Activated T-helper 2 cell treated with anti-CD3 and anti-CD28 coated beads, Interferon-gamma antibody, Interleukin-2, Interleukin-4, amounts not matched to agents 10 μg/mL and 5 μg/mL and 100 μg/mL, durations not matched to agents 14 hours and 24 hours and 36 hours (primary cell): ENCODE measurements at places on chromosomes 5 and 9. TPM values are rescaled to one million over a fixed set of nuclear protein-coding genes. Genes with fewer than 3 reads are reported as not detected.

Gene OR2V2
- total RNA-seq: not detected in 2 replicates

Gene NR6A1
- 1.5 and 1.8 TPM in 2 replicates for total RNA-seq

Gene PALM2AKAP2
- 0.57 TPM in 1 of 2 replicates, not detected in the other for total RNA-seq

Gene HTR4
- total RNA-seq: not detected in 2 replicates

Gene MARCOL
- not detected in 2 replicates for total RNA-seq

Gene HSD17B4
- total RNA-seq: 81.1 and 88.1 TPM in 2 replicates

Gene DDX4
- total RNA-seq: 0.09 TPM in 1 of 2 replicates, not detected in the other

Gene ZER1
- total RNA-seq: 18.6 and 18.7 TPM in 2 replicates

Gene F2RL1
- total RNA-seq: 0.09 and 0.16 TPM in 2 replicates

Gene LVRN
- total RNA-seq: 0.07 TPM in 1 of 2 replicates, not detected in the other

DNA sequence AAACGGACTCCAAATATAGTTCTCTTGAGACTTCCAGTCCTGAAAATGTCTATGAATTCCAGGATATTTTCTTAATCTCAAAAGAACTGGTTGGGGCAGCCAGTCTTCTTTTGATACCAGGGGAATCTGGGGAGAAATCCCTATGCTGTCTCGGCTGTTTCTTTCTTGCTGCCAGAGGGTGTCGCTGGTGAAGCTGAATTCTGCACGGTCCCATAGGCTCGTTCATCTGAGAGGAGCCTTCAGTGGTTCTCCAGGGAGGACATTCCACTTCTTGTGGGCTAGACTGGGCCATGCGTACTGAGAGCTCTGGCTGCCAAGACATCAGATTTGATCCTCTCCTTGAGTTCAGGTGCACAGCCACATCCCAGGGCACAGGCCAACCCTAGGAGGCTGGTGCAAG lies 155.0 kb upstream of the CLINT1 start:
- no peak overlapping the region for H3K27ac ChIP-seq
- DNase-seq: no peak
- no peaks in the 10 kb centered on the region for H3K4me1 ChIP-seq

DNA sequence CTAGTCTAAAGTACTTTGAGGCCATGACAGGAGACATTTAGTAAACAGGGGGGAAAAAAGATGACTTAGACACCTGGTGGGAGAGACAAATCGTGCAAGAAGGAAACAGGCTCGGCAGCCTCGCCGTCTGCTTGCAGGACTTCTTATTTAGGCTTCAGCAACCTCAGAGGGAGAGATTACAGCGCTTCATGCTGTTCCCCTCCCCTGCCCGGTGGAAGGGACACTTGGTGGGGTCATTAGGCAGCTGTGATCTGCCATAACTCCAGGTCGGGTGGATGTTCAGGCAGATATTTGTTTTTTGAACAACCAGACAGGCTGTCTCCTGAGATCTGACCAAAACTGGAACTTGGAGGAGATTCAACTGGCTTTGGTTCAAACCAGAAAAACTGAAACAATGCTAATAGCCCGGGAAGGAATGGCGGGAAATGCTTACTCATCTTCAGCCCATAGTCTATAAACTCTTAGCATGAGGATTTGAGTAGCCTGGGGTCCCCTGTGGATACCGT lies 38.1 kb upstream of the CD180 start:
- DNase-seq: no peak
- no peaks in the 10 kb centered on the region for H3K36me3 ChIP-seq
- no peak overlapping the region for H3K27ac ChIP-seq
- peaks cover 1% of the 10 kb centered on the region for H3K4me1 ChIP-seq
- H3K4me3 ChIP-seq: no peak overlapping the region
- peaks cover 13% of the 10 kb centered on the region for H3K27me3 ChIP-seq

- H3K36me3 ChIP-seq: no peaks in the 10 kb centered on the region
- peaks cover 42% of the 10 kb centered on the region for H3K4me1 ChIP-seq
- peak overlapping the region; percentile 24 for H3K27ac ChIP-seq
- peak; percentile 73 for DNase-seq
These were observed 17.3 kb downstream of the SLC22A5 start for GRCh38 chr5:132386644-132387286.

- H3K36me3 ChIP-seq: peaks cover 55% of the 10 kb centered on the region
- DNase-seq: no peak
- H3K27ac ChIP-seq: no peak overlapping the region
- no peaks in the 10 kb centered on the region for H3K27me3 ChIP-seq
- H3K4me3 ChIP-seq: no peak overlapping the region
These were observed 13.8 kb downstream of the HNRNPK start for GRCh38 chr9:83966209-83966582.

GRCh38 chr5:42495914-42496313 lies 72.7 kb downstream of the GHR start:
- no peak for DNase-seq
- no peaks in the 10 kb centered on the region for H3K27me3 ChIP-seq
- no peaks in the 10 kb centered on the region for H3K4me1 ChIP-seq
- H3K27ac ChIP-seq: no peak overlapping the region
- H3K4me3 ChIP-seq: no peak overlapping the region

DNA sequence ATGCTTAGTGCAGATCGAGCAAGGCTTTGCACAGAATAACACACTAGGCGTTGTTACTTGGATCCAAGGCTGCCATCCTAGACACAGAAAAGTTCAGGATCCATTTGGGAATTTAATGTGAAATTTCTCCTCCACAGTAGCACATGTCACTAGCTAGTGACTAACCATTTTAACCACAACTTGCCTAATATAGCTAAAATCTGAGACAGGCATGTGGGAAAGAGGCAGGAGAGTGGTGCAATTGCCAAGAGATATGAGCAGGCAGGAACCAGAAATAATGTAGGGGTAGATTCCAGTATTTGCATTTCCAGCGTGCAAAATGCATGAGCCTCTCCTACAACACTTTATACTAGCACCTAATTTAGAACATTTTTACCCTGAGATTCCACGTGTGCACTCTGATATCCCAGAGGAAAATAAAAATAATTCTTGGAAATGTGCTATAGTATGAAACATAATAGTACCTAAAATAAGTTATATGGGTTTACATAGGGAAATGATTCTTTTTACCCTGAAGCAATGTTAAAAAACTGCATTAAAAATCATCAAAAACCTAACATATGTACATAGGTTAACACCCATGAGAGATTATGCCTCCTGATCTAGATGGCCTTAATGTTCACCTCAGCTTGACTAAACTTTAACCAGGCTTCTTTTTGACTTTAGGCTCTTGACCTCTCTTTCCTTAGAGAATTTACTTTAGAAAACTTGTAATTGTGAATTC lies 1230.6 kb upstream of the NUDT12 start:
- H3K27ac ChIP-seq: no peak overlapping the region
- H3K4me3 ChIP-seq: no peak overlapping the region
- no peaks in the 10 kb centered on the region for H3K4me1 ChIP-seq
- H3K27me3 ChIP-seq: no peaks in the 10 kb centered on the region
- no peak for DNase-seq

- H3K36me3 ChIP-seq: peaks cover 55% of the 10 kb centered on the region
- no peak for DNase-seq
- peak overlapping the region; percentile 97 for H3K27ac ChIP-seq
- peaks cover 81% of the 10 kb centered on the region for H3K4me1 ChIP-seq
These were observed 33.0 kb downstream of the IRF1 start for GRCh38 chr5:132457371-132458225.

- H3K4me3 ChIP-seq: no peak overlapping the region
- no peaks in the 10 kb centered on the region for H3K27me3 ChIP-seq
- peaks cover 39% of the 10 kb centered on the region for H3K4me1 ChIP-seq
These were observed 71.1 kb downstream of the GNAQ start for GRCh38 chr9:77960356-77961153.

DNA sequence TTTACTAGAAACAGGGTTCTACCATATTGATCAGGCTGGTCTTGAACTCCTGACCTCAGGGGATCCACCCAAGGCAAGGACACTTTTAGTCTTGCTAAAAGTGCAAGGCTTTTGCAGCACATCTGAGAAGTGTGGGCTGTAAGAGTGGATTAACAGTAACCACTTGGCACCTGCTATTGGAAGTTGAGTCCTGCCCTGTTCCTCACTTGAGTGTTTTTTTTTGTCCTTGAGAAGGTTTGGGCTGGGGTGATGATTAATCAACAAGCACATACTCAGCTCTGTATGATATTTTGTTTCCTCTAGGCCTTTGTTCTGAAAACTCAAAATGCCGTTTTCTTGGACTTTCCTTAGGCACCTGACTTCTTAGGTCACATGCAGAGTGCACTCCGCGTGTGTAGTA lies 37.4 kb downstream of the SNX30 start:
- H3K36me3 ChIP-seq: no peaks in the 10 kb centered on the region
- no peak overlapping the region for H3K27ac ChIP-seq
- no peak overlapping the region for H3K4me3 ChIP-seq
- DNase-seq: no peak
- peaks cover 8% of the 10 kb centered on the region for H3K4me1 ChIP-seq
- peaks cover 2% of the 10 kb centered on the region for H3K27me3 ChIP-seq

GRCh38 chr9:76643399-76644117 lies 120.7 kb upstream of the PCA3 start:
- no peak overlapping the region for H3K4me3 ChIP-seq
- H3K27me3 ChIP-seq: peaks cover 12% of the 10 kb centered on the region
- no peaks in the 10 kb centered on the region for H3K36me3 ChIP-seq
- peaks cover 5% of the 10 kb centered on the region for H3K4me1 ChIP-seq

DNA sequence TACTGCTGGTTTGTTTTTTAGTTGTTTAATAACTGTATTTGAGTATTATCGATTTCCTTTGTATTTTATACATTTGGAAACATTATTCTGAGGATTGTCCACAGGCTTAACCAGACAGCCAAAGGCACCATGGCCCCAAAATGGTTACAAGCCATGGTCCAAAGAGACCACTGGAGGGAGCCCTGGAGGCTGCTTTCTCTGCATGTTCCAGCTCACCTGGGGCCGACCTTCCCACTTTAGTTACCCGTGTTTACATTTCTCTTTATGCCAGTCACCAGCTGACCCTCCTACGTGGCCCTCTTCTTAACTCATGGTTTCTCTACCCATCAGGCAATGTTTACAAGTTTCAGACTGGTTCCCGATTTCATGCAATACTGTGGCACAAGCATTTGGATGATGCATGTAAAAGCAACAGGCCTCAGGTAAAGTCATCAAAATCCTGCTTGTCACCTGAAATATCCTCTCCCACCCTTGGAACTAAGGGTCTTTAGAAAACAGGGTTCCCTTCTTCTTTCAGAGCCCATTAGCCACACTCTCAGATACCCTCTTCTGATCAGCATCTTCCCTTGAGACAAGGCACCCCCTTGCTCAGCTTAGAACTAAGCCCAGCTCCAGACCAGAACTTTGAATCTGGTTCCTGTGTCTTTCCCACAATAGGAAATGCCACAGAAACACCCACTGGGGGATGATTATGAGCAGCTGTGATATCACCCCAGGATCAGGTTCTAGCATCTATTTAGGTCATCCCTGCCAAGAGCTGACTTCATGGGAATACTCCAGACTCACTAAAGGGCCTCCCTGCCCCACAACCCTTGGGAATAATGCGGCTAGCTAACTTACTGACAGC lies 49.9 kb upstream of the GARNL3 start:
- H3K36me3 ChIP-seq: no peaks in the 10 kb centered on the region
- H3K4me3 ChIP-seq: no peak overlapping the region
- peaks cover 20% of the 10 kb centered on the region for H3K27me3 ChIP-seq
- peaks cover 2% of the 10 kb centered on the region for H3K4me1 ChIP-seq

GRCh38 chr5:162948677-162949076 lies 488.7 kb upstream of the CCNG1 start:
- H3K27me3 ChIP-seq: no peaks in the 10 kb centered on the region
- no peak for DNase-seq
- H3K4me3 ChIP-seq: no peak overlapping the region
- H3K4me1 ChIP-seq: no peaks in the 10 kb centered on the region
- H3K27ac ChIP-seq: no peak overlapping the region
- H3K36me3 ChIP-seq: no peaks in the 10 kb centered on the region

DNA sequence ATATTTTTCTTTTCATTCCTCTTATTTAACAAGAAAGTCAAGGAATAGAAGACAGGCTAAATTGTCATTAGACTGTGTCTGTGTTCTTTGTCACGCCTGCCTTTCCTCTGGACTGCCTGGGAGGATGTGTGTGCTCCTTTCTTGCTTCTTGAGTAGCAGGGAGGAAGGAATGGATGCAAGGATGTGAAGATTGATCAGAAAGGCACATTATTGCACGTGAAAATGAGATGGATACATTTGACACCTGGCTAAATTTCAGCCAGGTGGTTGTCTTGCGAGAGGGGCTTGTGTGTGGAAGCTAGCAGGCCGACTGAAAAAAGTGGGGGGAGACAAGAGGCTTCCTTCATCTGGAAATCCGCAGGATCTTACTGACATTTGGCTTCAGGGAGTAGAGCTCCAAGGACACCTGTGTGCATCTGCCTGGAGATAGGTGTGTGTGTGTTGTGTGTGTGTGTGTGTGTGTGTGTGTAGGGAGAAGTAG lies 200.1 kb downstream of the MEF2C start:
- no peak overlapping the region for H3K4me3 ChIP-seq
- no peak for DNase-seq
- no peaks in the 10 kb centered on the region for H3K36me3 ChIP-seq
- no peak overlapping the region for H3K27ac ChIP-seq

GRCh38 chr5:125877248-125877647 lies 546.0 kb upstream of the GRAMD2B start:
- H3K27ac ChIP-seq: no peak overlapping the region
- no peak overlapping the region for H3K4me3 ChIP-seq
- H3K27me3 ChIP-seq: no peaks in the 10 kb centered on the region
- H3K4me1 ChIP-seq: no peaks in the 10 kb centered on the region
- DNase-seq: no peak
- H3K36me3 ChIP-seq: no peaks in the 10 kb centered on the region

GRCh38 chr9:98071737-98072136 lies 15.2 kb downstream of the NANS start:
- H3K4me1 ChIP-seq: peaks cover 18% of the 10 kb centered on the region
- H3K4me3 ChIP-seq: no peak overlapping the region
- peaks cover 25% of the 10 kb centered on the region for H3K36me3 ChIP-seq
- H3K27ac ChIP-seq: no peak overlapping the region
- no peaks in the 10 kb centered on the region for H3K27me3 ChIP-seq

- peaks cover 12% of the 10 kb centered on the region for H3K27me3 ChIP-seq
- H3K36me3 ChIP-seq: no peaks in the 10 kb centered on the region
- H3K4me1 ChIP-seq: no peaks in the 10 kb centered on the region
These were observed 26.1 kb upstream of the CSF1R start for GRCh38 chr5:150112201-150113046.

DNA sequence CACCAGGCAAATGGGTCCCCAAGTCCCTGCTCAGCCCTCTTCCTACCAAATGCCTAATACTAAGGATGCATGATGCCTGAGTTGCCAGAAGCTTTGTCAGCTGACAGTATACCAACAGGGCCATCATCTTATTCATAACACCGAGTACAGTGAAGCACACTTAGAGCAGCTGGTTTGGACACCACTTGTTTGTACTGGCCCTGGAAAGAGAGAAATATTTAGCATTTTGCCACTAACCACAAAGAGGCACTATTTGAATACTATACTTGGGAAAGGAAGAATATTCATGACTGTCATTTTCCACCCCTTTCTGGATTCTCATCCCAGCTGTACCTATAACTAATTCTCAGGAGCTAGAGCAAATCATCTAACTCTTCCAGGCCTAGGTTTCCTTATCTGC lies 364.4 kb upstream of the KIF2A start:
- no peaks in the 10 kb centered on the region for H3K4me1 ChIP-seq
- H3K4me3 ChIP-seq: no peak overlapping the region
- no peak overlapping the region for H3K27ac ChIP-seq
- H3K36me3 ChIP-seq: no peaks in the 10 kb centered on the region
